ENCODE measurements at places on chromosomes 4 and X.

DNA sequence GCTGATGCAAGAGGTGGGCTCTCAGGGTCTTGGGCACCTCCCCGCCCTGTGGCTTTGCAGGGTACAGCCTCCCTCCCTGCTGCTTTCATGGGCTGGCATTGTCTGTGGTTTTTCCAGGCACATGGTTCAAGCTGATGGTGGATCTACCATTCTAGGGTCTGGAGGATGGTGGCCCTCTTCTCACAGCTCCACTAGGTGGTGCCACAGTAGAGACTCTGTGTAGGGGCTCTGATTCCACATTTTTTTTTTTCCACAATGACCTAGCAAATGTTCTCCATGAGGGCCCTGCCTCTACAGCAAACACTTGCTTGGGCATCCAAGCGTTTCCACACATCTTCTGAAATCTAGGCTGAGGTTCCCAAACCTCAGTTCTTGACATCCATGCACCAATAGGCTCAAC is 657.9 kb upstream of the CT83 start:
- no peak for DNase-seq
- no peaks in the 10 kb centered on the region for H3K27me3 ChIP-seq
- H3K4me1 ChIP-seq = no peaks in the 10 kb centered on the region
- H3K36me3 ChIP-seq = no peaks in the 10 kb centered on the region

DNA sequence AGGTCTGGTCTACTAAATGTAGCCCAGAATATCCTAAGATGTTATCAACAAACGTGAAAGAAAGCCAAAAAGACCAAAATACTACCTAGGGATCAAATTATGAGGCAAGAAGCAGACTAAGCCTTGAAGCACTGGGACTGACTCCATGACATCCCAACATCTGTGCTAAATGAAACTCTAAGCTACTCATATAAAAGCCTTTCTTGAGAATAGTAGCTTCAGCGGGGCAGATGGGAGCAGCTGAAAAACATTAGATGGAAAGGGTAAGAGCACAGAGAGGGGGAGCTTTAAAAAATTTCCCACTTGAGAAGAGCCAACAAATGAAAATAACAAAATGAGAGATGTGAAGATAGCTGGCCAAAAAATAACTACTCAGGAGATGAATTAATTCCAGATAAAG is 81.7 kb downstream of the MAD2L1 start:
- no peak for DNase-seq
- H3K27me3 ChIP-seq = no peaks in the 10 kb centered on the region
- no peaks in the 10 kb centered on the region for H3K36me3 ChIP-seq
- no peak overlapping the region for H3K27ac ChIP-seq
- peaks cover 19% of the 10 kb centered on the region for H3K4me1 ChIP-seq

- no peaks in the 10 kb centered on the region for H3K36me3 ChIP-seq
- H3K4me3 ChIP-seq = no peak overlapping the region
- H3K4me1 ChIP-seq = peaks cover 3% of the 10 kb centered on the region
- peak; percentile 57 for DNase-seq
Observed at GRCh38 chr4:184329659-184330400, 112.2 kb upstream of the ENPP6 start.

DNA sequence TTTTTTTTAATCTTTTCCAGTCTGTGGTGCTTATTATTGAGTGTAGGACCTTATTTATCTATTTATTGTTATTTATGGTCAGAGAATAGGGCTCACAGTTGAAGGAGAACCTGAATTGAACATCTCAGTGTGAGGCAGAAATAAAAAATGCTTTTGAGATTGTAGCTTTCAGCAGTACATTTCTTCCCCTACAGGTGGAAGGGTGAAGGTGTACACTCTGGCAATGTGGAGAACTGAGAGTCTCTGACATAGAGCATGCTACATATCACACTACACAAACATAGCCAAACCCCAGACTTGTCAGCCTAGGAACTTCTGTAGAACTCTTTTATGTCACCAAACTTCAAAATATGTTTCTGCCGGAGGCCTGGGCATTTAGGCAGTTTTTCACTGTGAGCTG is 140.2 kb downstream of the STIM2 start:
- H3K4me3 ChIP-seq = no peak overlapping the region
- no peaks in the 10 kb centered on the region for H3K27me3 ChIP-seq
- no peak overlapping the region for H3K27ac ChIP-seq
- DNase-seq = no peak
- H3K4me1 ChIP-seq = no peaks in the 10 kb centered on the region

DNA sequence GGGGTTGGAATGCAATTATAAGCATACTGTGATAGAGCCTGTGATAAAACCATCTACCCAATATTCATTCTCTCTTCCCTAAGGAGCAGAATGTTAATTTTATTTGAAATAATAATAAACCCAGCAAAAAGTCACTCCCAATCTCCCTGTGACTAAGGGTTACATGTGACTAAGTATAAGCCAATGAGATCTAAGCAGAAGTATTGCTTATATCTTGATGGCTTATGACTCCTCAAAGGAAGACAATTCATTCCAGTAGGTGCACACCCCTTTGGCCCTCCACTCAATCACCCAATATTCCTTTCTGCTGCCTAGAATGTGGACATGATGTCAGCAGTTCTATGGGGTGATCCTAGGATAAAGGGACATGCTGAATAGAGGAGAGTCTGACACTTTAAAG is 224.6 kb downstream of the ADAMTS3 start:
- no peaks in the 10 kb centered on the region for H3K27me3 ChIP-seq
- H3K36me3 ChIP-seq = no peaks in the 10 kb centered on the region
- no peak for DNase-seq
- H3K4me1 ChIP-seq = no peaks in the 10 kb centered on the region

DNA sequence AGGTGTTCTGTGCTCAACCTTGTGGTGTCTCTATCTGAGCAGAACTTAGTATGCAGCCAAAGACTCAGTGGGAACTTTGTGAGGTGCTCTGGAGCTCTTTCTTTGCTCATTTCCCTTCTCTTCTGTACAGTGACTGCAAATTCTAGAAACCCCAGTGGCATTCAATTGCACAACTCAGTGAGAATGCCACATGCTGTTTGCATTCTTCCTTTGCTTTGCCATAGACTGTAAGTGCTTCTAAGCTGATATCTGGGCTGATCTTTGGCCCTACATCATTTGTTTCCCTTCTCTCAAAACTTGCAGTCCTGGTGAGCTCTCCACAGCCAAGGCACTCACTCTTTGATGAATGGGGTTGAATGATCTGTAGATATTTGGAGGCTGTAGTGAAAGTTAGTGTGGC is 7.0 kb downstream of the PNMA3 start:
- H3K4me3 ChIP-seq = no peak overlapping the region
- DNase-seq = no peak
- no peak overlapping the region for H3K27ac ChIP-seq
- no peaks in the 10 kb centered on the region for H3K27me3 ChIP-seq

GRCh38 chr4:149766135-149766534 is 49.5 kb downstream of the IQCM start:
- DNase-seq = no peak
- no peaks in the 10 kb centered on the region for H3K36me3 ChIP-seq
- no peak overlapping the region for H3K4me3 ChIP-seq
- no peaks in the 10 kb centered on the region for H3K4me1 ChIP-seq
- no peaks in the 10 kb centered on the region for H3K27me3 ChIP-seq

DNA sequence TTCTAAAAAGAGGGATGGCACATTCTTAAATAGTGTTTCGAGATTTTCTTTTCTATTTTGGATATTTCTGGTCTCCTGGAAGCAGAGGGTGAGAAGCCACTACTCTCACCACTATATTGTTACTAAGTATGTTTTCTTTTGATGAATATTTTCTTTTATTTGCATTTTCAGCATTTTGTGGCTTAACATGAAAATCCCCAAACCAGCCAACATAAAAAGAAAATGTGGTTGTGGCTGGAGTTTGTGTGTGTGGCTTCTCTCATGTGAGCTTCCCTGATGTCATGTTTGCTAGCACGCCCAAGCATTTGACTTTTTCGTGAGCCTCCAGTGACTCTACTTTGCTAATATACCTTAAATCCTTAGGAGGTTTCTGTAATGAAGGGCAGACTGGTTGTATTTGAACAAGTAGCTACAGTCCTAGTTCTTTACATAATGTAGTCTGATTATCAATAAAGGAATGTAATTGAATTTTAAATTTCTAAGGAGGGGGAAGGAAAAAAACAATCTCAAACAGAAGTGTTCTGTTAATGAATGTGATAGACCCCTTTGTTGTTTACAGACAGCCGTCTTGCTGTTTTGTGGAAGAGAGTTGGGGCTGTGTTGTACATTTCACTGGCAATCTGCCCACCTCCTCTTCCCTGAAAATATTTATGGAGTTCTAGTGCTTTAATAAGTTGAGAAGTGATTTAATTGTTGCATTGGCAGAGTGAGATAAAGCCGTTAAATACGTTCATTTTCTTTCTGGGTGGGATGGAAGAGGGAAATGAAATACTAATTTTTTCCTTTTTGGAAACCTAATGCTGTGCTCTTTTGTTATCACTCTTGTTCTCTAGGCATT is 114.6 kb downstream of the ARHGAP10 start:
- DNase-seq = no peak
- no peaks in the 10 kb centered on the region for H3K36me3 ChIP-seq

GRCh38 chr4:51932684-51933083 is 87.5 kb downstream of the LRRC66 start:
- no peak overlapping the region for H3K27ac ChIP-seq
- H3K36me3 ChIP-seq = no peaks in the 10 kb centered on the region
- H3K4me3 ChIP-seq = no peak overlapping the region
- no peak for DNase-seq

DNA sequence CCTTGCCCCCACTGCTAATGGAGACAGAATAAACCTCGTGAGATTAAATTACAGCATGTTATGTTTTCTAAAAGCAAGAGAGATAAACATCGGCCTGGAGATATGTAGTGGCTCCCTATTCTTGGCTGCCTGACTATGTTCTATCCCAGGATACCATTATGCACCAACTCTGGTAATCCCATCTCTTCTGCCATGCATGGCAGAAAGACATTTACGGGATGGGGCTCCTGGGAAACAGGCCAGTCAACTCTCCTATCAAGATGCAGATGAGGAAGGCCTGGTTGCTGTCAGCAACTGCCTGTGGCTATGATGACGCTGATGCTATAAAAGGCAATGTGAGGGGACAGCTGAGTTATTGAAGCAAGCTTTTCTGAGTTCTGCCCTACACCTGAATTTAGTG is 166.2 kb upstream of the VCX3A start:
- no peaks in the 10 kb centered on the region for H3K27me3 ChIP-seq
- no peaks in the 10 kb centered on the region for H3K4me1 ChIP-seq
- H3K36me3 ChIP-seq = no peaks in the 10 kb centered on the region
- no peak overlapping the region for H3K4me3 ChIP-seq
- DNase-seq = no peak
- no peak overlapping the region for H3K27ac ChIP-seq

GRCh38 chr4:2558301-2558700 is 21.9 kb downstream of the FAM193A start:
- H3K27me3 ChIP-seq = no peaks in the 10 kb centered on the region
- H3K4me1 ChIP-seq = no peaks in the 10 kb centered on the region
- H3K27ac ChIP-seq = no peak overlapping the region
- H3K36me3 ChIP-seq = no peaks in the 10 kb centered on the region
- no peak for DNase-seq

DNA sequence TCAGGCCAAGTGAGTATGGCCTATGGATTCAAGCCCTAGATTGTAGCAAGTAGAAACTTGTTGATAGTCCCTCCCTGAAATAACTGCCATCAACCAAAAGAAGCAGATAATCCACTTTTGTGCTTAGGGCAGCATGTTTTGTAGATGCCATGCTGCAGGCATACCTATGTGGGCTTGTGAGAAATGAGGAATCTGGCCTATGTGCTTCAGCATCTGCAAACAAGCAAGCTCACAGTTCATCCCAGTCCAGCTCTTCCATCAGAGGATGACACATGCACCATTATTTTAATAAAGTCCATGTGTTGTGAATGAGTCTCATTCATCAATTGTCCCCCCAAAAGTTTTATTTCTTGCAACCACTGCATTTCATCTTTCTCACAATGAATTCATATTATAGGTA is 421.9 kb upstream of the DIPK2B start:
- H3K27me3 ChIP-seq = no peaks in the 10 kb centered on the region
- H3K27ac ChIP-seq = no peak overlapping the region
- no peaks in the 10 kb centered on the region for H3K36me3 ChIP-seq
- no peaks in the 10 kb centered on the region for H3K4me1 ChIP-seq

GRCh38 chr4:41748074-41748570 is 403 bp downstream of the PHOX2B start:
- no peaks in the 10 kb centered on the region for H3K36me3 ChIP-seq
- H3K4me3 ChIP-seq = no peak overlapping the region
- no peaks in the 10 kb centered on the region for H3K4me1 ChIP-seq
- peaks cover 99% of the 10 kb centered on the region for H3K27me3 ChIP-seq
- no peak overlapping the region for H3K27ac ChIP-seq

GRCh38 chrX:15870310-15870709 is 15.7 kb upstream of the AP1S2 start:
- no peaks in the 10 kb centered on the region for H3K27me3 ChIP-seq
- H3K27ac ChIP-seq = no peak overlapping the region
- H3K36me3 ChIP-seq = no peaks in the 10 kb centered on the region
- H3K4me3 ChIP-seq = no peak overlapping the region

GRCh38 chr4:184168406-184169019 is 49.2 kb downstream of the ENPP6 start:
- H3K27me3 ChIP-seq = peaks cover 39% of the 10 kb centered on the region
- peak; percentile 69 for DNase-seq
- peaks cover 8% of the 10 kb centered on the region for H3K4me1 ChIP-seq
- no peak overlapping the region for H3K27ac ChIP-seq

DNA sequence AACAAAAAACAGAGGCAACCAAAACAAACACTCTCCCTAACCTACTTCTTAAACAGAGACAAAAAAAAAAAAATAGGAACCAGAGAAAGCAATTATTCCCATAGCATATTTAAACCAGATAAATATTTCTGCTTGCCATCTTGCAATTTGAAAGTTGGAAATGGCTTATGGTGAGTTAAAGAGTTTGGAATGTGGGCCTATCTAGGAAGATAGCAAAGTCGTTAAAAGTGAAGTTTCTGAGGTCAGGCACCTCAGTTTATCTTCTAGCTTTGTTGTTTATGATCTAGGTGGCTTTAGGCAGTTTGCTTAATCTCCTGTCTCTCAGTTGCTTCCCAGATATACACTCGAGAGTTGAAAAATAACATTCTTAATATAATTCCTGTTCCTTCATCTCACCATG is 284.2 kb downstream of the KCNIP4 start:
- H3K27ac ChIP-seq = no peak overlapping the region
- no peak overlapping the region for H3K4me3 ChIP-seq
- no peaks in the 10 kb centered on the region for H3K4me1 ChIP-seq
- DNase-seq = no peak

- H3K36me3 ChIP-seq = no peaks in the 10 kb centered on the region
- H3K4me1 ChIP-seq = no peaks in the 10 kb centered on the region
- H3K27ac ChIP-seq = no peak overlapping the region
- no peaks in the 10 kb centered on the region for H3K27me3 ChIP-seq
- H3K4me3 ChIP-seq = no peak overlapping the region
Observed at GRCh38 chrX:10239611-10240064, 82.9 kb downstream of the CLCN4 start.

GRCh38 chr4:170008371-170008770 is 17.8 kb downstream of the MFAP3L start:
- DNase-seq = no peak
- no peaks in the 10 kb centered on the region for H3K4me1 ChIP-seq
- no peaks in the 10 kb centered on the region for H3K27me3 ChIP-seq
- no peak overlapping the region for H3K27ac ChIP-seq
- no peaks in the 10 kb centered on the region for H3K36me3 ChIP-seq
- H3K4me3 ChIP-seq = no peak overlapping the region

GRCh38 chrX:134452596-134452995 is 7.4 kb upstream of the HPRT1 start:
- H3K4me3 ChIP-seq = no peak overlapping the region
- DNase-seq = no peak
- H3K4me1 ChIP-seq = no peaks in the 10 kb centered on the region
- no peaks in the 10 kb centered on the region for H3K27me3 ChIP-seq
